Suppressor macrophage treated with lipopolysaccharide for 4 hours (primary cell): ENCODE measurements at places on chromosomes 4 and X.
A peak's percentile ranks its signal among the peaks of the same experiment; 100 is the strongest.

- DNase-seq = no peak
These were observed 1063.8 kb upstream of the INTU start for GRCh38 chr4:126568652-126569570.

DNA sequence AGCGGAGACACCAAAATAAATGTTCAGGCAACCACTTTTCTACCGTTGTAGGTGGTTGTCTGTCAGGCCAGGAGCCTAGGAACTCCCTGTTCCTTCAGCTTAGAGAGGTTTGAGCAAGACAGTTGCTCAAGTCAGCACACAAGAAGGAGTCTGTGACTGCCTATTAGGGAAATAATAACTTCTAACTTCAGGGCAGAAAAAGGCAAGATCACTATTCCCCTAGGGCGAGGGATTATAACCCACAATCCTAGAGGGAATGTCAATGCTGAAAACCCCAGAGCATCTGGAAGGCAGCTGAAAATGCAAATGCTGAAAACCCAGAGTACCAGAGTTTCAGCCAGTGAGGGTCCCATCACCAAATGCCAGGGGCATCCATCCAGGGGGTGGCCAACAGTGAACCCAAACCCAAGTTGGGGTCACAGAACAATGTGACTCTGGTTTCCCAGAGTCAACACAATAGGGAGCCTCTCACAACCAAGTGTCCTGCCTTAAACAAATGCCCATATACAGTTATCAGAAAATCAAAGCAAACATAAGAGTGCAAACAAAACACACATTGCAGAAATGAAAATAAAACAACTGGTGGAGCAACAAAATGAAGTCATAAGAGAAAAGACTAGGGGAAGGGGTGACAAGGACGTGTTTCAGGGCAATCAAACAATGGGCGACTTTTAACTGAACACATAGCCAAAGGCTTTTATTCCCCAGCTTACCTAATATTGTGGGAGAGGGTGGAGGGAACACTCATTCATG lies 27.6 kb downstream of the MORF4L2 start:
- no peak for DNase-seq

DNA sequence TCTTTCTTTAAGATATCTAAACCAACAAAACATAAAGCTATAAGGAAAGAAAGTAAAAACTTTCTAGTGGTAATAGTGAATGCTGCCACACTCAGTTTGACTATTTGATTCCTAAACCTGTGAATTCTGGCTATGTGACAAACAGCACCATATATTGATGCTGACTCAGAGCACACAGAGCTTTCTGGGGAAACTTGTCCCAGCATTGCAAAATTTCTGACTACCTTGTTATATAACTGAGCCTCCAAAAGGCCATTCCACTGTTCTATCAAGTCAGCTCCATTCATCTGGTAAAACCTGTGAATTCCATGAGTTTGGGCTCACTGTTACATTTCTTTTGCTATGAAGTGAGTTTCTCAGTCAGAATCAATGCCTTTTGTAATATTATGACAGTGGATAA lies 1229.7 kb downstream of the PCDH18 start:
- no peak for DNase-seq

GRCh38 chr4:43276321-43276720 lies 383.8 kb downstream of the GRXCR1 start:
- DNase-seq = no peak

DNA sequence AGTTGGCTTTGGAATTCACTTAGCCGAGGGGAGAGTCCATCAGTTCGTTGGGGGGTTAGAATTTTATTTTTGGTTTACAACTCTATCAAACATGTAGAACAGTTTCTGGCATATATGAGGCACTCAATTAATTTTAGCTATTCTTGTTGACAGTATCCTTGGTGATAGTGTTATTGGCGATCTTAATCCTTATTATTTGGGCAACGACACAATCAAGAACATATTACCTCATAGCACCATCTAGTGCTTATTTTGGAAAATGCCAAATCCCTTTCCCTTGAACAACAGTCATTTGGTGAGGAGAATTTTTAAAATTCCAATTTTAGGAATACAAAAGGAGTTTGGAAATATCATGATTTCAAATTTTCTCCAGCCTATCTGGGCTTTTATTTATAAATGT lies 17.9 kb upstream of the PGRMC1 start:
- peak; percentile 26 for DNase-seq

DNA sequence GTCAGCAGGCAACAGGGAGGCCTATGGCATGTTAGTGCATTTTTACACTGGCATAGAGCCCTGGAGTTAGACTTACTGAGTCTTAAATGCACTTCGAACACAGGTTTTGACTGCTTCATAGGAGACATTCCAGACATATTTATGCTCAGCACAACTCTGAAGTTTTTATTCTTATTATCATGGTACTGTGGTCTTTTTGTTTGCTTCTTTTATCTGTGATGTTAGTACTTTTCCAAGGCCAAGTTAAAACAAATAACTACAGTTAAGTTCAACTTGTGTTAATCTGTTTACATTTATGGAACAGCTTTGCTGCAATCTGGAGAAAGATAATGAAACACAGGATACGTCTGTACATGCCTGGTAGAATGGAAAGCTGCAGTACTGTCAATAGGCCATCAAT lies 76.5 kb downstream of the COL4A5 start:
- DNase-seq = no peak

- no peak for DNase-seq
These were observed 1849.2 kb downstream of the STIM2 start for GRCh38 chr4:28709891-28710290.

GRCh38 chrX:78307665-78308064 lies 19.7 kb downstream of the CYSLTR1 start:
- no peak for DNase-seq

DNA sequence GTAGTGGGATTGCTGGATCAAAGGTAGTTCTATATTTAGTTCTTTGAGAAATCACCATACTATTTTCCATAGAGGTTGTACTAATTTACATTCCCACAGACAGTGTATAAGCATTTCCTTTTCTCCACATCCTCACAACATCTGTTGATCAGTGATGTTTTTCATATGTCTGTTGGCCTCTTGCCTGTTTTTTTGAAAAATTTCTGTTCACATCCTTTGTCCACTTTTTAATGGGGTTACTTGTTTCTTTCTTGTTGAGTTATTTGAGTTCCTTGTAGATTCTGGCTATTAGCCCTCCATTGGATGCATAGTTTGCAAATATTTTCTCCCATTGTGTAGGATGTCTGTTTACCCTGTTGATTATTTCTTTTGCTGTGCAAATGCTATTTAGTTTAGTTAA lies 72.6 kb downstream of the STOX2 start:
- no peak for DNase-seq

GRCh38 chr4:158428242-158428641 lies 93.4 kb upstream of the RXFP1 start:
- no peak for DNase-seq

- no peak for DNase-seq
These were observed 205.5 kb upstream of the MBNL3 start for GRCh38 chrX:132694382-132694781.

DNA sequence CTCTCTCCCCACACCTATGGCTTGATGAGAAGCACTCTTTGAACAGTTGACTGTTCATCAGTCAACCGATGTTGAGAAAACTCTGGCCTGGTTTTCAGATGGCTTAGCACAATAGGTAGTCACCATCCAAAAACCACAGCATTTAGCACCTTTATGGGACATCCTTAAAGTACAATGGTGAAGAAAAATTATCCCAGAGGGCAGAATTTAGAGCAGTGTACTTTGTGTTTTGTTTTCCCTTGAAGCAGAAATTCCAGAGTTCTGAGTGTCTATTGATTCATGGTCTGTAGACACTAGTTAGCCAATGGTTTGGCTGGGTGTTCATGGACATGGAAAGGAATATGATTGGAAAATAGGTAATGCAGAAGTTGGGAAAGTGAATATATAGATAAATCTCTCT lies 487.0 kb downstream of the PDHA2 start:
- DNase-seq = no peak

DNA sequence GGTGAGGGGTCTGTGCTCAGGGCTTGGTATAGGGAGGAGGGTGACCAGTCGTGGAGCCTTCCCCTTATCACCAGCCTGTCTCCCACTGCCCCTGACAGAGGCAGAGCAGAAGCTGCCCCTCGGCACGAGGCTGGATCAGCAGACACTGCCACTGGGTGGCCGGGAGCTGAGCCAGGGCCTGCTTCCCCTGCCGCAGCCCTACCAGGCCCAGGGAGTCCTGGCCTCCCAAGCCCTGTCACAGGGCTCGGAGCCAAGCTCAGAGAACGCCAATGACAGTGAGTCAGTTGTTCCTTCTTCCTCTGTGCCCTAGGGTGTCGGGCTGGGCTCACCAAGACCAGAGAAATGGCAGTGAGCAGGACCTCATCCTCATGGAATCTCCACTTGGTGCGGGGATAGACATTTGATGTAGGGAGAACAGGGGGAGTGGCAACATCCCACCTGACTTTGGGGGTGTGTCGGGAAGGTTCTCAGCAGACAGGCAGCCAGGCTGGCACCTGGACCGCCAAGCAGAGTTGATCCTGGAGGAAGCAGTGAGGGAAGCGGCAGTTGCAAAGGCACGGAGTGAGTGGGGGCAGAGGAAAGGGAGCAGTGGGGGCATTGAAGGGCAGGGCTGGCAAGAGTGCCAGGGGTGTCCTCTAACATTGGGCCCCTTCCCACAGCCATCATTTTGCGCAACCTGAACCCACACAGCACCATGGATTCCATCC lies 14.3 kb upstream of the UBA1 start:
- DNase-seq = no peak

- DNase-seq = no peak
These were observed 28.3 kb downstream of the MAEA start for GRCh38 chr4:1318046-1318375.

DNA sequence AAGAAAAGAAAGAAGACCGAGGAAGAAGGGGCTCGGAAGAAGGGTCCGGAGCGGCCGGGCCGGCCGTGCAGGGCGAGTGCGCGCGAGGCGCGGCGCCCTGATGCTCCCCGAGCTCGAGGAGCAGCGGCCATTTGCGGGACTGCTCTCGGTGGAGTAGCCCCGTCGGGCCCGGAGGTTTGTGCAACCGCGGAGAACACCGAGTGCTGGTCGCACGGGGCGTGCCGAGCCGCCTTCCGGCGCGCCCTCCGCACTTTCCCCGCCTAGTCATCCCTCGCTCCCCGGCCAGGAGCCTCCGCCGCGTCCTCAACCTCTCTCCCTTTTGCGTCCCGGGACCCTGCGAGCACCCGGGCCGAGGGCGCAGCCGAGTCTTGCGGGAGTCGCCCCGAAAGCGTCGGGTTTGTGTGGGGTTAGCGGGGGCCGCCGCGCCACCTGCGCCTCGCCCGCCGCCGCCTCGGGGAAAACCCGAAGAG lies 127.4 kb downstream of the LAS1L start:
- peak; percentile 5 for DNase-seq

DNA sequence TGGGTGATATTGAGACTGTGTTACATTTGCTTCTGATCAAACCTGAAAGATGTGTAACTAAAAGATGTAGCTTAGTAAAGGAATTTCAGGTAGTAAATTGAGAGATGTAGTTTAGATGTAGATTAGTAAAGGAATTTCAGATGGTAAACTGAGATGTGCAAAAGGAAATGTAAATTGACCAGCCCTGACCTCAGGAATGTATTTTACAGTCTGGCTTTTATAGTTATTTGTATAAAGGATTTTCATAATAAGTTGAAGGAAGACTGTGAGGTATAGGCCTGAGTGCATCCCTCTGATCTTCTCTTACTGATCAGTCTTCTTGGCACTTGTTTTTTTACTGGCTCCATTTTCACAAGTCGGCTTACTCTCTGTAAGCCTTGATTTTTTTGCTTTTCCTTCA lies 3.2 kb downstream of the KLHL2 start:
- DNase-seq = no peak

DNA sequence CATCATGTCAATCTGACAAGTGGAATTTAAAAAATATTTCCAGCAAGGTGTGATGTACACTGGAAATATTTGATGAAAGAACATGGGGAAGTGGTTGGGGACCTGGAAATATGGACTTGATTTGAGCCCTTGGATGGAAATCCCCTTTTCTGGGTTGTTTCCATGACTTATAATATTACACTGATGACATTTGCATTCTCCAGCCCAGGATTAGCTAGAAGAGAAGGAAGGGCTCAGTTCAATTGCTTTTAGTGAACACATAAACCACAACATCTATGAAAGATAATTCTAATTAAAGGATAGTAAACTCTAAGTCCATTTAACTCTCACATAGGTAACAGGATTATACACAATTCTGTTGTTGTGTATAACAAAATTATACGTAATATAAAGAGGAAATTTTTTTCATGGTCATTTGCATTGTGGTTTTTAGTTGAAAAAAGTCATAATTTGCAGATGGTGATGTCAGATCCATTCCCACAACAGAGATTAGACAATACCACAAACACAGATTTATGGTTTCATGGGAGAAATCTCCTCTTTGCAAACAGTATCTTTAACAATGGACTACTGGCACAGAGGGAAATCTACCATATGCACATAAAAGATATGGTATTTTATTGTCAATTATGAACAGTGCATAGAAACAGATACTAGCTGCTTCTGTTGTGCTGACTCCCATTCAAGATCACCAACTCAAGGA lies 126.5 kb downstream of the DKK2 start:
- DNase-seq = no peak

DNA sequence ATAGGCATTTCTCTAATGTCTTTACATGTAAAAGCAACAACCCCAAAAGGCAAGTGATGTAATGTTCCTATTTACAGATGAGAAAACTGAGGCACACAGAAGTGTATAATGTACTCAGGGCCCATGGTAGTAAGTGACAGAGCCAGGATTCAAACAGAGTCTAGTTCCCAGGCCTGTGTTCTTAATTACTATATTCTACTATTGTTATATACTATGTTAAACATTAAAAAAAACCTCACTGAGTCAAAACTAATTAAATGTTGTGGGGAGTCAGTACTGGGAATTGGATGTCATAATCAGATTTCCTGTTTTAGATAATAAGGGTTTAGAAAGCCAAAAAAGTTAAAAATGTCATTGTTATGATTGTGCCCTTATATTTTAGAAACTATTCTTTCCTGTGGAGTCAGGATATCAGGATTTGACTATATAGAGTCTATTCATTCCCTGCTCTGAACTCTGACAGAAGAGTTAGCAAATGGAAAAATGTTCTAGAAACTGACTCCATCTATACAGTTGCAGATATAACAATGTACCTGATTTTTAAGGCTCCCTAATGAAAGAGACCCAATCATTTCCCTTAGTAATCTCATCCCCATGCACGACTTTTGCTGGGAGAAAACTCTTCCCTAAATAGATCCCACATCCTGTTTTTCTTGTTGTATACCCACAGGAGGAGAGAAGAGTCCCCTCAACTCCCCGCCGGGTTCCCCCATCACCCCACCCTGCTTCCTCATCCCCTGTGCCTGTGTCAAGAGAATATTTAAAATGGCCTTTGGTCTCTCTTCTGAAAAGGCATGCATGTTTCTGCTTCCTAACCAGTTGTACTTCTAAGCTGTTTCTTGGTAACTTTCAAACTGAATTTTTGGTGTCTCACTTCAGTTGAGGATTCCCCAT lies 69.7 kb downstream of the REELD1 start:
- DNase-seq = peak; percentile 27

DNA sequence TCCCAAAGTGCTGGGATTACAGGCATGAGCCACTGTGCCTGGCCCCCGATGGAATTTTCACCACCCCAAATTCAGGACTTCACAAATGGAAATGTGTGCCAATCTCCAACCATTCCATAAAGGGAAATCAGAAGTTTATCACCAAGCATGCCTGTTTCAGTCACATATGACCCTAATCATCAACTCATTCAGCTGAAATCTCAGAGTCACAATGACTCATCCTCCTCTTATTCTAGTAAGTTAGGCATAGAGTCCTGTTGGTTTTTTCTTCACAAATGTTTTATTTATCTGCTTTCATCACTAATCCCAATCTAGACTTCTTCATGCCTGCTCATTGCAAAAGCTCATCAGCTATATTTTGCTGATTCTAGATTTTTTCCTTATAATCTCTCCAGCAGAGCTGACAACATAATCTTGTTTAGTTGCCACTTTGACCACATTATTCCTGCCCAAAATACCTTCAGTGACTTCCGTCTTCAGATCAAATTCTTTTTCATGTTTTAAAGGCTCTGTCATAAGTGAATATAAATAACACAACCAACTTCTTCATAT lies 83.3 kb downstream of the SLC7A11 start:
- no peak for DNase-seq
